ENCODE measurements at places on chromosomes 6 and 20.

- no peak for DNase-seq
Observed at GRCh38 chr6:90294614-90294988, 2.0 kb downstream of the BACH2 start.

GRCh38 chr6:14910692-14911547, 334.9 kb upstream of the JARID2 start:
- DNase-seq = peak; percentile 43

DNA sequence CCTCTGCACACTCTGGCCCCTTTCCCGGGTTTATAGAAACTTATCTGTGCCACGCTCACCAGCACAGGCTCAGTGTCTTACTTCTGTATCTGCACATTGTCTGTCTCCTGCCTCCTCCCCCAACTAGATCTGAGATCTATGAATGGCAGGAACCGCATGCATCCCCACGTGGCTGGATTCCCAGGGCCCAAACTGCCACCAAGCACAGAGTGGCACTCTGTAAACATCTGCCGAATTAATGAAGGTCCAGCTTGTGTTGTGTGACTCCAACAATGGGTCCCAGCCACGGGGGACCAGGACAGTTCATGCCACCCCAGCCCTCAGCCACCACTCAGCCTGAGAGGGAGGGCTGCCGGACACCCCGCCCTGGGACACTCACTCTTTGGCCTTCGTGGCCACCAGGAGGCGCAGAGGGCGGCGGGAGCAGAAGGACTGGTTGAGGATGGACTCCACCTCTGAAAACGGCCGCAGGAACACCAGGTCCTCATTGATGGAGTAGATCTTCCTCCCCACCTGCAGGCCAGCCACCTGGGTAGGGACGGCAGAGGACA, 171.1 kb downstream of the PREX1 start:
- DNase-seq = no peak

GRCh38 chr6:43896329-43897255, 126.6 kb downstream of the VEGFA start:
- no peak for DNase-seq

DNA sequence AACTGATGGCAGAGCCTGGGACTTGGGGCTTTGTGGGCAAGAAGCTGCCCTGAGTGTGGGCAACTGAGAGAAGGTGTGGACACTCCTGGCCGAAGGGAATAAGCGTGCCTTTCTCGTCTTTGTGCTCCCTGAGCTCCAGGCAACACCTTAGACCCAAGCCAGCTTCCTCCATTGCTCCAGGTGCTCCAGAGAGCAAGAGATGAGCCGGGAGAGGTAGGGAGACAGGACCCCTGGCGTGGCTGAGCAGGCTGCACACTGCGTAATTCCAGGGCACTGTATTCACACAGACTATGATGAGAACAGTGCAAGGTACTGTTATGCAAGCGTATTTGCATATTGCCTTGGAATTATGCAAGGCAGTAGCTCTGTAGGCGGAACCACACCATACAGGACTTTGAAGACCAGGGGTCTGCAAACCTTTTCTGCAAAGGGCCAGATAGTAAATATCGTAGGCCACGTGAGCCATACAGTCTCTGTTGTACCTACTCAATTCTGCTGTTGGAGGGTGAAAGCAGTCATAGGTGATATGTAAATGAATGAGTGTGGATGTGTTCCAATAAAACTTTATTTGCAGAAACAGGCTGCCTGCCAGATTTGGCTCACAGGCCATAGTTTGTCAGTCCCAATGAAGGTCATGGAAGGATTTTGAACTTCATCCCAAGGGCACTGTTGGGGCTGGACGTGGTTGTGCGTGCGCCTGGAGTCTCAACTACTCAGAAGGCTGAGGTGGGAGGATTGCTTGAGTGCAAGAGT, 42.1 kb upstream of the FAM83D start:
- DNase-seq = no peak

DNA sequence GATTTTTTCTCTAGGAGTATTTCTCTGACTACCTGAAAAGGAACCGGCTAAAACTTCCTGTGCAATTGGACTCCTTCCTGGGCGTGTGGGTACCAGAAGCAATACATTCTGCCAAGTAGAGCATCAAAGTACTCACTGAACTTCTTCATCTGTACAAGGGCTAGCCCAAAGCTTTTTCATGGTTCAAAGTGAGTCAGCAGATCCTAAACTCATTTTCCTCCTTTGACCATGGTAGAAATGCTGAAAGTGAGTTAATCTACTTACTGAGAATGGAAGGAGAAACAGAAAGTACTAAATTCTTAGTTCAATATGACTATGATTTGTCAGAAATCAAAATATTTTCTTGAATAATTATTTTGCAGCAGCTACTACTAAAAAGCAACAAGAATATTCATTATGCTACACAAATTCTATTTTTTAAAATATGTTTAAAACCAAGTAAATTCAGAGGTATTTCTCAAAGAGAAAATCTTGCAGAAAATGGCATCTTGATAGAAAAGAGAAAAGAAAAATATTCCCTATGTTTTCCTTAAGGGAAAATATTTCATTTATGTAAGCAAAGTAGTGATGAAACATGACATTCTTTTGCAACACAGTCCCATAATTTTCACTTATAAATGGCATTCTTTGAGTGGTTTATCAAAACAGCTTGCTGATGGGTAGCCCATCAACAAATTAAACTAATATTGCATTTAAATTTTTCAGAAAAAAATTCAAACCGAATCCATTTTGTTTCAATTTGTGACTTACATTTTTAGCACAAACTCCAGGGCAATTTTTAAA, 3.7 kb upstream of the BEND6 start:
- no peak for DNase-seq

GRCh38 chr6:63864671-63865318, 229.2 kb downstream of the PHF3 start:
- no peak for DNase-seq

- DNase-seq = no peak
Observed at GRCh38 chr6:13918686-13919250, 6.0 kb upstream of the RNF182 start.

DNA sequence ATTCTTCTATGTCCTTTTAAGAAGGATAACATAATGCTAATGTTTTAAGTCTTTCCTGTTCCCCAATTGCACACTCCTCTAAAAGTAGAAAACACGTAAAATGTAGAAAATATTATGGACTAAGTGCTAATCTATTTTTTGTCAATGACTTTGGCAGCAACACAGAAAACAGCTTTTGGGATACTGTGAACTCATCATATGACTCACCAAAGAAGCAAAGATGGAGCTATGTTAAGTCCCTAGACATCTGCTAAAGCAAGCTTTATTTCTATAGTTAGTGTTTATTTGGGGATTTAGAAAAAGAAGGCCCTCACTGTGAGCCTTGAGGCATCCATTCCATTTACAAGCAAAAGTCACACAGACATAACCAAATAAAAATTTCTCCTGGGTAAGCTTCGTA, 23.0 kb downstream of the OPN5 start:
- DNase-seq = no peak

DNA sequence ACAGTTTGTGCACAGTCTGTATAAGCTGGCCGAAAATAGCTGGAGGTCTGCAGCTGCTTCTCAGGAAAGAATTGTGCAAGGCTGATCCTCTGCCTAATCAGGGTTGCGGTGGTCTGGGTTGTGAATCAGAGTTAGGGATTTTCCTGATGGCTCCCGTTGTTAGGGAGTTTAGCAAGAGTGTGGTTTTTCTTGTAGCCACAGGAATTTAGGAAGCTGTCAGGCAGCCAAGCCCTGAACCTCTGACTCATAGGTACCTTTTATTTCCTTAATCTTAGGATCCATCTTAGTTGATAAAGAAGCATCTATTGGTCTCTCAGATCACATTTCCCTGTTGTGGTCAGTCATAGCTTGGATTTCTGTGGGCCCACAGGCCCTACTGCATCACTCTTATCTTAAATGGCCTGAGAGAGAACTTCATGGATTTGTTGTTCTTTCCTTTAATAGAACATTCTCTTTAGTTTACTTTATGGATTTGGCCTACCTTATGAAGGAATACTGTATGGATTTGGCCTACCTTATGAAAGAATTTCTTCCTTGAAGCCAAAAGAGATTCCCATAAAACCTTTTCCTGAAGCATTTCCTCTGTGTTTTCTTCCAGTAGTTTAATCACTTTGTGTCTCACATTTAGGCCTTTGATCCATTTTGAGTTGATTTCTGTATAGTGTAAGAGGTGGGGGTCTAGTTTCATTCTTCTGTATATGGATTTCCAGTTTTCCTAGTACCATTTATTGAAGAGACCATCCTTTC, 10.3 kb downstream of the KIF25 start:
- DNase-seq = peak; percentile 99

DNA sequence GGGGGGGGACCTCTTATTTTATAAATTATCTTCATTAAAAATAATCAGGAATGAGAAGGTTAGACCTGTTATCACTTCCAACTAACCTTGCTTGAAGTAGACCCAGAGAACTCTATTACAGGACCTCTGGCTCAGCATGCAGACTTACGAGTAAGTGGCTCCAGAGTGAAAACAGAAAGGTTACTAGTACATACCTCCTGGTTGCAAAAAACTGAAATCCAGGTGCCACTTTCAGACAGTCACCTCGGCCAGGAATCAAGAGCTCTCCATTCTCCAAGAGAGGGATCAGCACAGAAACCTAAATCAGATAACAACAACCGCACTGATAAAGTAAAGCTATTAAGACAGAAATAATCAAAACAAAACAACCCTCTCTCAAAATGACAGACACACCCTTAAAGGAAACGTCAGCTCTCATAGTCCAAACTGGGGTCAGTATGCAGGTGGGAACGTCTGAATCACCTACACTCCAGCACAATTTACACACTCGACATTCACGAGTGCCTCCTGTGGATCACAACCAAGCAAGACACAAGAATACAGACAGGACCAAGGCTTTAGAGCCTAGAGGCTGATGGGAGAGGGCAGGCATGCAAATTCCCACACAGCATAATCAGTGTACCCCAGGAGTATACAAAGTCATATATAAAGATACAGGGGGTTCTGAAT, 31.8 kb downstream of the MDN1 start:
- no peak for DNase-seq

- peak; percentile 19 for DNase-seq
Observed at GRCh38 chr6:57162516-57162915, 9.6 kb upstream of the BAG2 start.

DNA sequence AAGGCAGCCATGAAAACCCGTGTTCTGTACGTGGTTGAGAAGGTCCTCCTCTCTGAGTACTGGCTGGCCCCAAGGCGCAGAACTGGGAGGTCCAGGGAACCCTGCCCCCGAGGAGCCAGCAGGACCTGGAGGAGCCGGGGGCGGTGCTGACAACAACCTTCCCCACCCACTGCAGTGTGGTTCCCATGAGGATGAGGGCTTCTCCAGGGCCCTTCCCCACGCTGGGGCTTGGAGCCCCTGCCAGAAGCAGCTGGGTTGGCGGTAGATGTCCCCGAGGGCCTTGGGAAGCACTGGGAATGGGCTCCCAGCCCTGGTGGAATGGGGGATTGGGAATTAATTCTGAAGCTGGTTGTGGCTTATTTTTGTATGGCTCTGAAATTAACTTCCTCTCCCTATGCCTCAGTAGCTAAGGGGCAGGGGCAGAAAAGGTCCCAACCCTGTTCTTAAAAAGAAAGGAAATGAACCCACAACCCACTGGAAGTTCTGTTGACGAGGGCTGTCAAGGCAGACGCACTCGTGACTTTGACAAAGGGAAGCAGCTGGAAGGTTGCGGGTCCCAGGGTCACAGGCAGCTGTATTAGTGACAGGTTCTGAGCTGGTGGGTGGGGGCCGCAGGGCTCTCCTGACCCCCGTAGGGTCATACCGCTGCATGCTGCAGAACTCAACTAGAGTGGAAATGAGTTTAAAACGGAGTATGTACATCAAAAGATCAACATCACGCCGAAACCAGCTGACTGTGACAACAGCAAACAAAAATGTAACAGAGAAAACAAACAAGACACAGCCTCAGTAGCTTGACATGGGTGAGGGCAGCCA, 13.9 kb upstream of the HELZ2 start:
- DNase-seq = no peak

- DNase-seq = no peak
Observed at GRCh38 chr6:144343701-144344428, 58.7 kb downstream of the UTRN start.

GRCh38 chr6:34374069-34374468, 18.4 kb downstream of the NUDT3 start:
- no peak for DNase-seq

- no peak for DNase-seq
Observed at GRCh38 chr20:54716174-54716747, 240.9 kb downstream of the DOK5 start.

DNA sequence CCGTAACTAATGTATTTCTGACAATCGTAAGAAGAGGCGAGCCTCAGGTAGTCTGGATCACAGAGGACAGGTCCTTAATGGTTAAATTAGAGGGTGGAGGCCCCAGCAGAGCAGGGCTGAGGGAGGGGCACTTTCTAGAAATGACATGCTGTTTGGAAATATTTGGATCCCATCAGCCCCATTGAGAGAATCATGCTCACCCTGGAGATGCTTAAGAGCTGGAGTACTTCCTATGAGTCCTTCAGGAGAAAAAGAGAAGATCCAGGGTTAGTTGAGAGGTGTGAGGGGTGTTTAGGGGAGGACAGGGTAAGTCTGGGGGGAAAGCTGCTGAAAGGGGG, 123.0 kb downstream of the TCP11 start:
- DNase-seq = no peak

DNA sequence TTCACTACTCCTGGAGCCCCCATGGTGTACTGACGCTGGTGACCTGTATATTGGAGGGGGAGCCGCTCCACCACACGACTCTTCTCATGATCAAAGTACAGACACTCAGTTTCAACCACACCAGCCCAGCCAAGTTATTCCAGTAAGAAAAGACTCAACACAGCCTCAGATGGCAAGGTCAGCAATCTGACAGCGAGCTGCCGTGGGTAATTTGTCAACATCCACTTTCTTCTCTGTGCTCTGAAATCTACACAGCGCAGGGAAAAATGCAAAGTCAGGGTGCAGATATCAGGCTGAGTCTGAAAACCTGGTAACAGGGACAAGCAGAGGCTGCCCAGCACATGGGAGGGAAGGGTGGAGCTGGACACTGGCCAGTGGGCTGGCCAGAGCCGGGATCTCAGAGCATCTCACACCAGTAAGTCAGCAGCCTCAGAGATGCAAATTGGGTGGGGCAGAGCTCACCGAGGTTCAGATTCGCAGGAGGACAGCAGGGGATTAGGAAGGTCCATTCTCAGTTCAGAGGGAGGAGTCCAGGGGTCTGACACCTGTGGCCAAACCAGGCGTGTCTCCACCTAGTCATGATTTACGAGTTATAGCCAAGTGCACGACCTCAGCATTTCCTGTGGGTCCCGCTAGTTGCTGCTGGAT, 44.5 kb upstream of the RPS6KA2 start:
- no peak for DNase-seq

Measured in IMR-90 (cell line).